NCI-H187 (cell line): ENCODE measurements at places on chromosomes 7 and 10.

DNA sequence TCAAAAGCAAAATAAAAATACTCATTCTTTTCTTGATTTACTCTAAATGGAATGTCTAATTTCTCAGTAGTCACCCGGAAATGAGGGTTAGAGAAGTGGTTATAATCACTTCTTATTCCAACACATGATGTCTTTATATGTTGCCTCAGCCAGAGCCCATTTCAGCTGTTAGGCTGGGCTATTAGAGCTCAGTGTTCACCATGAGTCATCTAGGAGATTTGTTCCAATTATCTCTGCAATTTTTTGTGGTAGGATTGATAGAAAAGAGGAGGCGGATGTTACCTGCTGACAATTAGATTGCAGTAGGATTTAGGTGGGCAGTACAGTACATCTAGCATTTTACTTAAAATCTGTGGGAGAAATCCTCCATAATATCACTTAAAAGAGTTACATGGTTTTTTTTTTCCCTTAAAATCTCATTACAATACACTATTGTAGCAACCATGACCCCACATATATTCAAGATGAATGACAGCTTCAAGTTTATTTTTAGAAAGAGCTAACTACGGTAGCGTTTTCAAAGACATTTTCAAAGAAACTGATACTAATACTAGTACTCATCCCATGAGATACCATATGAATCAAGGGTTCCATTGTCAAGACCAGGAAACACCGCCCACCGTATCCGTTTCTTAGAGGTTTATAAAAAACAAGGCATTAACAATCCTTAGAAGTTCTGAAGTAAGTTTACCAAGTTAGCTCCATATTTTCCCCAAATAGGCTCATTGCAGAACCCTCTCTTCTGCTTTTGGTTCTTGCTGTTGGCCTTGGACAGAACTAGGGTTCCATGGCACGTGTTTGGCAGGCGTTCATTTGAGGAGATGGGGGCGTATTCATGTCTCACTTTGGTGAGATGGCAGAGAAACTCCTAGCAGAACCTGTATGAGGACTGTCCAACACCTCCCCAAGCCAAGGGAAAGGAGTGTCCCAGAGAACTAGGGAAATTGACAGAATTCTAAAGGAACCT lies 10.4 kb downstream of the CPA2 start:
- no peak for DNase-seq

GRCh38 chr7:91098566-91098965 lies 165.7 kb upstream of the FZD1 start:
- DNase-seq: no peak

GRCh38 chr7:26686448-26686981 lies 177.9 kb downstream of the SKAP2 start:
- no peak for DNase-seq

GRCh38 chr7:22667562-22668239 lies 59.3 kb upstream of the IL6 start:
- no peak for DNase-seq

GRCh38 chr10:127534496-127534895 lies 14.6 kb upstream of the NPS start:
- DNase-seq: no peak

DNA sequence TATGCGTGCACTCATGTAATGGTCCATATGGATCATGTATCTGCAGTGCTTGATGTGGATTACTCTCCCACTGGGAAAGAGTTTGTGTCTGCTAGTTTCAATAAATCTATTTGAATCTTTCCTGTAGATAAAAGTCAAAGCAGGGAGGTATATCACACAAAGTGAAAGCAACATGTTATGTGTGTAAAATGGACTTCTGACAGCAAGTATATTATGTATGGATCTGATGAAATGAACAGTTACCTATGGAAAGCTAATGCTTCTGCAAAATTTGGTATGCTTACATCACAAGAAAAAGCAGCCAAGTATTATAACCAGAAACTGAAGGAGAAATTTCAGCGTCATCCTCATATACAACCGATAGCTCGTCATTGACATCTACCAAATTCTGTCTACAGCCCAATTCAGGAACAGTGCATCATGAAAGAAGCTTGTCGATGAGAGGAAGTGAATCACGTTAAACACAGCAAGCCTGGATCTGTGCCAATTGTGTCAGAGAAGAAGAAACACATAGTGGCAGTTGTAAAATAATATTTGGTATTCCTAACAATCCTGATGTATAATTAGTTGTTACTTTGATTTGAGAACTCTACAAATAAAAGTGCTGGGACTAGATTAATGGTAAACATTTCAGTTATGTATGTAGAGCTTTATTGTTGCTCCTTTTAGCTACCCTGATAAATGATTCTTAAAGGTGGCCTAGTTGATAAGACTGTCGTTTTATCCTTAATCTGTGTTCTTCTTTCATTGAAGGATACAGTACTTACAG lies 14.2 kb upstream of the SYPL1 start:
- DNase-seq: no peak

GRCh38 chr10:62059217-62059920 lies 157.9 kb downstream of the ARID5B start:
- no peak for DNase-seq

DNA sequence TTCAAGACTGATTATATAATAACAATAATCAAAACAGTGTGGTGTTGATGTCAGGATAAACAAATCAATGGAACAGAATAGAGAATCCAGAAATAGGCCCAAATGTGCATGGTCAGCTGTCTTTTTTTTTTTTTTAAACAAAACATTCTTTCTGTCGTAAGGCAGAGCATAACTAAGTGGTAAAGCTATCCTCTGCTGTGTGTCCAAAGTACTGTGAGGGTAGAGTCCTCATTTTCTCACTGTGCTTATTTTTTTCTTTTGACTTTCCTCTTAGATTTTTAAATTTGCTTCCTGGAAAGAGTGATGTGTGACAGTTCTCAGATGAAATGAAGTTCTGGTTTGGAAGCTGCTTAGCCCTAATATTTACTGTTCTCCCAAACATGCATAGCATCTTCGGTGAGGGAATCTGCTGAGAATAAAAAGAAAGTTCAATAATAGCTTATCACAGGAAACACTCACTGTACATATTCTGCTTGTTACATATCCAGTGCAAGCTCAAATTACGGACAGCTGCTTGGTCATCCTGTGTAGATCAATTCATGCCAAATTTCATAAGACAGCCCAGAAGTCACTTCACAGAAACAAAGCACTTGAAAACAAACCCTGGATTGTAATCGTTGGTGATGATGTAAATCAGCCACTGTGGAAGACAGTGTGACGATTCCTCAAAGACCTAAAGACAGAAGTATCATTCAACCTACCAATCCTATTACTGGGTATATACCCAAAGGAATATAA lies 423.9 kb downstream of the NEBL start:
- DNase-seq: no peak

- no peak for DNase-seq
Measured at GRCh38 chr10:15775513-15775912, 55.8 kb upstream of the ITGA8 start.

GRCh38 chr10:127210936-127211466 lies 14.6 kb upstream of the INSYN2A start:
- no peak for DNase-seq

DNA sequence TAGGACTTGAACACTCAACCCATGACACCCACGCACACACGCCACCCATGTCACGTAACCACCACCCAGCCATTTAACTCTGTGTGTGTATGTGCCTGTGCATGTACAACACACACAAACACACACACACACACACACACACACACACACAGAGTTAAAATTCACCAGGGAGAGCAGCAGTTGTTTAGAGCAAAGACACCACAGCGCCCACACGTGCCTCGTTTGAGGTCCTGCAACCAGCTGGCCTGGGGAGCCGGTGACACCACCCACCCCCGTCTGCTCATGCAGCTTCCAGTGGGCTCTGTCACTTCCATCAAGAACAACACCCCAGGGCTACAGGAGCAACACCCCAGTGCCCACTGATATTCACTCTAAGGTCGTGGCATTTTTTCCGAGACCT lies 97.4 kb downstream of the ELFN1 start:
- no peak for DNase-seq

GRCh38 chr10:127275793-127276450 lies 79.5 kb upstream of the INSYN2A start:
- no peak for DNase-seq

DNA sequence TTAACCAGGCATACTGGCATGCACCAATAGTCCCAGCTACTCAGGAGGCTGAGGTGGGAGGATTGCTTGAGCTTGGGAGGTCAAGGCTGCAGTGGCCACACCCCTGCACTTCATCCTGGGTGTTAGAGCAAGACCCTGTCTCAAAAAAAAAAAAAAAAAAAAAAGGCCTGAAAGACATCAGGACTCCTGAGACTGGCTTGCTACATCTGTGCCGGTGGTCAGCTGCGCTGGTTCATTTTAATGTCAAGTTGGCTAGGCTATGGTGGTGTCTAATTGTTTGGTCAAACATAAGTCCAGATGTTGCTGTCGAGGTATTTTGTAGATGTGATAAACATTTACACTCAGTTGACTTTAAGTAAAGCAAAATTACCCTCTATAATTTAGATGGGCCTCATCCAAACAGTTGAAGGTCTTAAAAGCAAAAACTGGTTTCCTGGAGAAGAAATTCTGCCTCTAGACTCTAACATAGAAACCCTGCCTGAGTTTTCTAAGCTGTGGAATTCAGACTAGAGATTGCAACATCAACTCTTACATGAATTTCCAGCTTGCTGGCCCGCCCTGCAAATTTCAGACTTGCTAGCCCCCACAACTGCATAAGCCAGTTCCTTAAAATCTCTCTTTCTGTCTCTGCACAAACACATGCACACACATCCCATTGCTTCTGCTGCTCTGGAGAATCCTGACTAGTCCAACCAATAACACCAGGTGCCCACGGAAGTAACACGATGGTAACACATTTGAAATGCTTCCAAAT lies 18.2 kb downstream of the MYOF start:
- DNase-seq: no peak

- no peak for DNase-seq
Measured at GRCh38 chr7:50954716-50955115, 172.0 kb upstream of the GRB10 start.

DNA sequence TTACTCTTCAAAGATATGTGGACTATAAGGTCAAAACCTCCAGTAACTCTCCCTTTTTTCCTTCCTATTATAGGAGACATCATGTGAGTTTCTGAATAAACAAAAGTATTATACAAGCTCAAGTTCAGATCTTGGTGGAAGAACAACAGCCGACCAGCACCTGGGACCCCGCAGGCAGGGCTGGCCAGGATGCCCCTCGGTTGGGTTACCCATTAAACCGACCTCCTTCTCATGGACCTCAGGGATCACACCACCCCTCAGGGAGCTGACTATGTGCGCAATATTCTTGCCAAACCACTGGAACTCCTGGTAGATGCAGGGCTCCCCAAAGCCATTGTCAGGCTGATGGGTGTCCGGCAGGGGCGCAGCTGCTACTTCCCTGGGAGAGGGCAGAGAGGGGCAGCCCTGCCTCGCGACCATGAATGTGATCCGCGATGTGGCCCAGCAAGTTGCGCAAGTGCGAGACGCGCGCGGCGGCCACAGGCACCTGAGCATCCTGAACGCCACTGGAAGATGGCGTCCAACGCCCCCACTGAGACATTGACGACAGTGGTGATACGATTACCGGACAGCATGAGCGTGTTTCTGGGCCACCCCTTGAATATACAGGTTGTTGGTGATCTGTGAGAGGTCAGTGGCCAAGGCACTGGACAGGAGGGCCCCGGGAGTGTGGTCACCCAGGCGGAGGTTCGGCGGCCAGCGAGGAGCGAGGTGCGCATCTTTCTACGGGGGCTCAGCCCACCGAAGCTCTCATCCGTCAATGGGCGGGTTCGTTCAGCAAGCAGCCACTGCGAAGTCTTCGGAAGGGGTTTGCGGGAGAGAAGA lies 161.3 kb downstream of the IPMK start:
- no peak for DNase-seq
